ENCODE measurements at places on chromosomes 13 and 19. TPM values are rescaled to one million over a fixed set of nuclear protein-coding genes. Genes with fewer than 3 reads are reported as not detected.
A peak's percentile ranks its signal among the peaks of the same experiment; 100 is the strongest.

PRTN3 gene
- total RNA-seq = not detected

TJP3 gene
- 20.6 TPM for total RNA-seq

CYP4F3 gene
- total RNA-seq = not detected

DPF1 gene
- not detected for total RNA-seq

ATP8B3 gene
- 12.2 TPM for total RNA-seq

CCL25 gene
- total RNA-seq = not detected

PRR19 gene
- total RNA-seq = not detected

SYNGR4 gene
- total RNA-seq = not detected

PSG11 gene
- total RNA-seq = not detected

KLK11 gene
- total RNA-seq = not detected

DNA sequence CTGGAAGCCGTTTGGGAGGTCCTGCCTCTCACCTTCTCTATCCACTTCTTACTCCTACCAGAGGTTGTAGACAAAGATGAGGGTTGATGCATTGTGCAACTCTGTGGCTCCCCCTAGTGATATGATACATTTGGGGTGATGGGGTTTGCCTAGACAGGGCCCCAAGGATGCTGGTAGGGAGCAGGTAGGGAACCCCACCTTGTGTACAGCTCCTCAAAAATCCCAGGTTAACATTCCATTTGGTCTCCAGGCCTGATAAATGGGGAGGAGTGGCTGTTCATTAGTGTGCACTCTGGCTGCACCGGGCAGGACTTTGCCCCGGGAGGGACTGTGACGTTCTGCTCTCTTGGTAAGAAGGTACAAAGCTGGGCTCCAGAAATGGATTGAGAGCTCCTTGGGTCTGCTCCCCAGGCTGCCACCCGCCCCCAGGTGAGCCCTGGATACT, 19.2 kb downstream of the SIGLEC8 start:
- peak; percentile 26 for DNase-seq

GRCh38 chr19:32691952-32692726, 518 bp downstream of the NUDT19 start:
- peak; percentile 73 for DNase-seq

DNA sequence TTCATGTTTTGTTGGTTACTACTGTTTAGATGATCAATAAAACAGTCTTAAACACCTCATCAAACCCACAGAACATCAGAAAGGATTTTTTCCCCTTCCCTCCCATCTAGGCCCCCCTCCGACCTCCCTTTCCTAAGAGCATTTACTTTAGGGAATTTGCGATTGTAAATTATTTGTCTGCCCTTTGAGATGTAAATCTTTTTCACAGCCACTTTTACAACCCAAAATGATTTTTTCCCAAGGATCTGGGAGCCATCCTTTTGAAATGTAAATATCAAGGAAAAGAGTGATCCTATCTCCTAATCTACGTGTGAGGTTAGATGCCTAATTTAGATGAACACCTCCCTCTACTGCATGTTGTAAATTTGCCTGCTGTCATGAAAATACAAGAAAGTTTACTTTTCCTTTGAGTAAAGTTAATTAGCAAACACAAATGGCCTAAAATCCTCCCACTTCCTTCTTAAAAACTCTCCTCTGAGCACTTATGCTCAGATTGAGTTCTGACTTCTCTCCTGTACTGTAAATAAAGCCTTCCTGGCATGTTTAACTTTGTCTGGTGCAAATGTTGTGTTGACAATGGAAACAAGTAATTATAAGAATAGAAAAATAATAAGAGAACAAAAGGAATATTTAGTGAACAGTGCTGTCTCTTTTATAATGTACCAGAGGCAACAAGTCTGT, 1646.9 kb upstream of the SPRY2 start:
- no peak for DNase-seq

DNA sequence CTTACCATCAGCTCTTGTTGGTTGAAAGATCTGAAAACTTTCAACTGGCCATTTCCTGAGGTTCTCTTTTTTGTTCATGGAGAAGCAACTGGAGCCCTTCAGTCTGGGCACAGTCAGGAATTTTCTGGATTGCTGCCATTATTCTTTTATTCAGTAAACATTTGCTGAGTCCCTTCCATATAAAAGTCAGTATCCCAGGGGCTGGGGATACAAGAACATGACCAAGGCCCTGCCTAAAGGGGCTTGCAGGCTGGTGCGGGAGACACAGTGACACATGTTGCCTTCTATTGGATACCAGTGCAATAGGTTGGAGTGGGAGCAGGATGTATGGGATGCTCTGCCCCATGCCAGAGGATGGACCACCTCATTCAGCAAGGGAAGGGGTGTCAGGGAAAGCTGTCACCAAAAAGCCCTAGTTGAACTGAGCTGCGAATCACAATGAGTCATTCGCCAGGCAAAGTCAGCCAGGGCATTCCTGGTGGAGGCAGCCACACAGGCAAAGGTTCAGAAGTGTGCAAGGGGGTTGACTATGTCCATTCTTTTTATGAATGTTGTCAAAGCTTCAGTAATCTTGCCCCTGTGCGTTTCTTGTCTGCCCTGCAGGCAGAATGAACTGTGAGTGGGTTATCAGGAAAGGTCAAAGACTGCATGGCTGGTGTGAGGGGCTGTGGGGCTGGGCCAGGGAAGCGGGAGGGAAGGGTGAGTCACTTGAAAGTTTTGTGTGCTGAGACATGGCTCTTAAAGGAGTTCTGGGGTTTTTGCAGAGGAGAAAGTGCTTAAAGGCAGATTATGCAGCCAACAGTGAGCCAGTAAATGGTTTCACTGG, 395.9 kb downstream of the KCNRG start:
- no peak for DNase-seq

DNA sequence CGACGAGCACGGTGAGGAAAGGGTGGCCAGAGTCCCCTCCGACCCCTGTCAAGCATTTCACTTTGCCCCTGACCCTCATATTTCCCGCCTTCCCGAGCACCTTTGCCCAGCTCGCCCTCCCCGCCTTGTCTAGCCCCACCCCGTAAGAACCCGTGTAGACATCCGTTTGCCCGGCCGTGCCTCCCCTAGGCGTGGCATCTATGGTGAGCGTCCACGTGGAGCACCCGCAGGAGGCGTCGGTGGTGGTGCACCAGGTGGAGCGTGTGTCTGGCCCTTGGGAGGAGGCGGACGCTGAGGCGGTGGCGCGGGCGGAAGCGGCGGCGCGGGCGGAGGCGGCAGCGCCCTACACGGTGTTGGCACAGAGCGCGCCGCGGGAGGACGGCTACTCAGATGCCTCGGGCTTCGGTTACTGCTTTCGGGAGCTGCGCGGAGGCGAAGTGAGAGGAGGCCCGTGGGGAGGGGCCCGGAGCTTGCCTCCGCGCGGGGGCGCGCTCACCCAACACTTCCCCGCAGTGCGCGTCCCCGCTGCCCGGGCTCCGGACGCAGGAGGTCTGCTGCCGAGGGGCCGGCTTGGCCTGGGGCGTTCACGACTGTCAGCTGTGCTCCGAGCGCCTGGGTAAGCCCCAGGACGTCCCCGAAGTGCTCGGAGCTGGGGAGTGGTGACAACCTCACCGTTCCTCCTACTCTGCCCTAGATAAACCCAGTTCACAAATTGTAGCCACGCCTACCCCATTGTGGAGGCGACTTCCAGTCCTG, 4.2 kb downstream of the LTBP4 start:
- peak; percentile 97 for DNase-seq

DNA sequence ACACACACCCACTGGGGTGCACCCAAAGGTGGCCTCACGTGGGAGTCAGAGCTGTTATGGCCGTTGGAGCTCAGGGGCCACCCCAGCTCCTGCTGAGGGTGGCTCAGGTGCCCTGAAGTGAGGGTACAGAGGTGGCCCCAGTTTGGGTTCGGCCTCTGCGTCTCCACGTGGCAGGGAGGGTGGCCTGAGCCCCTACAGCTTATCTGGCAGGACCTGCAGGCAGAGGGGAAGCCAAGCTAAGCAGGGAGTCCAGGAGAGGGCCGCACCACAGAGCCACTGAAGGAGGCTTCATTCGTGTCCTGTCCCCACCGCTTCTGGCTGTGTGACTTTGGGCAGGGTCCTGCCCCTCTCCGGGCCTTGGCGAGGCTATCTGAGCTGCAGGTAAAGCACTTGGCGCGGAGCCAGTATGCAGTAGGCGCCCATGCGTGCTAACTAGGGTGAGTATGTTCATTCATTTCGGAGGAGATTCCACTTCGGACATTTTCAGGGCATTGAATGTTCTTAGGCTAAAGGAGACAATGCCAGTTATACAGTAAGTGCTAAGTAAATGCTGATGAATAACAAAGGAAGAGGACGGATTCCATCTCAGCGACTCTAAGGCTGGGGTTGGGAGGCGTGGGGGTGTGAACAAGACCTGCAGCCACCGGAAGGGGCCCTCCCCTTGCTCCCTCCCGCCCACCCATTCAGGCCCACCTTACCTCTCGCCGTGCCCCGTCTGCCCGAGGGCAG, 4.9 kb downstream of the REX1BD start:
- no peak for DNase-seq

DNA sequence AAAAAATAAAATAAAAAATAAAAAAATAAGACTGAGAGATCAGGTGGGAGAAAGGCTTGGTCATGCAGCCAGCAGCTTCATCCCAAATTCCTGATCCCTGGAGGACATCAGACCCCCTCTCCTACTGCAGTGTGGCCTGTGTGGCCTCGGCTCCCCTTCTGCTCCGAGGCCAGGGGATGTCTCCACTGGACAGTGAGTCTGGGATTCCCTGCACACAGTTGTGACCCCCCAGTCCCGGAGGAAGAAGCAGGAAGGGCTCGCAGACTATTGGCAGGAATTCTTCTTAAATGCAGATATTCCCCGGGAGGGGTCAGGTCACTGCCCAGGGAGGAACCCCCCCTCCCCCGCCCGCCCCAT, 41.9 kb downstream of the ZNF627 start:
- DNase-seq = no peak

DNA sequence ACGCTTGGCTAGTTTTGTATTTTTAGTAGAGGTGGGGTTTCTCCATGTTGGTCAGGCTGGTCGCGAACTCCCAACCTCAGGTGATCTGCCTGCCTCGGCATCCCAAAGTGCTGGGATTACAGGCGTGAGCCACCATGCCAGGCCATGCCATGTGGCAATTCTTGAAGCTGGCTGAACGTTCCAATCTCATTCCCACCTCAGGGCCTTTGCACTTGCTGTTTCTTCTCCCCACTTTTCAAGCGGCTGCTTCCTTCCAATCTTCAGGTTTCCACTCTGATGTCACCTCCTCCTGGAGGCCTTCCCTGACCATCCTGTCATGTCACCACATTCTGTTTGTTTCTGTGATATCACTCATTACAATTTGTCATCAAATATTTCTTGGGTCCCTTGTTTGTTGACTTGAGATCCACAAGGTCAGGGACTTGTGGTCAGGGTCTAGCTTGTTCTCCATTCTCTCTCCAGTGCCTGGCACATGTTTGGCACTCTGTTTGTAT, 4.2 kb downstream of the EPOR start:
- DNase-seq = no peak

DNA sequence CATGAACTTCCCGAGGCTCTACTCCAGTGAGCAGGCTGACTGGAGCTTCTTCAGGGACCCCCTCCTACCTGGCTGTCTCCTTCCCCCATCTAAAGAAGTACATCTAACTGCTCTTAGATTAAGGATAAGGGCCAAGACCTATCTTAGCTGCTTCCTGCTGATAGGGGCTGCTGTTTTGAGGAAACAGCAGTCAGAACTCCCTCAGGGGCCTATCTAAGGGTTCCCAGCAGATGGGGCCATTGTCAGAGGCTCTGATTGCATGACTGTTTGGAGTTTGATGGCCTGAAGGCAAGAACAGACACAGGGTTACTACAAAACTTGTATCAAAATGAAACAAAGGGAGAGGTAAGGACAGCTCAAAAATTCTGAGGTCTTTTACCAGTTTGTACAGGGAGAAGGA, 2636.9 kb upstream of the PCDH20 start:
- DNase-seq = no peak

GRCh38 chr19:5132206-5132560, 163.3 kb downstream of the KDM4B start:
- DNase-seq = no peak

DNA sequence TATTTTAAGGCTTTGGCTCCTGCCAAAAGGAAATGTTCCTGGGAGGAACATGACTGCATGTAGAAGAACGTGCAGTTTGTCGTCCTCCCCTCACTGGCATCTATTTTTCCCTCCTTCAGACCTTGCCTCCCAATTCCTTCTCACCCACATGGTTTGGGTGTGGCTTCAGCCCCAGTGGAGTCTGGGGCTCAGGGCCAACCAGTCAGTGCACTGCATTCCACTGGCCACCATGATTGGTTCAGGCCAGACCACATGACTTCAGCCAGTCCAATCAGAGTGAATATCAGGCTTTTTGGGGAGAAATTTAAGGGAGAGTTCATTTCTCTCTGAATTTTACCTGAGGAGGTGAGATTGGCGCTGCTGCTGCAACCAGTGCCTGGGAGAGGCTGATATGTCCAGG, 171.6 kb downstream of the ZIC5 start:
- DNase-seq = no peak

DNA sequence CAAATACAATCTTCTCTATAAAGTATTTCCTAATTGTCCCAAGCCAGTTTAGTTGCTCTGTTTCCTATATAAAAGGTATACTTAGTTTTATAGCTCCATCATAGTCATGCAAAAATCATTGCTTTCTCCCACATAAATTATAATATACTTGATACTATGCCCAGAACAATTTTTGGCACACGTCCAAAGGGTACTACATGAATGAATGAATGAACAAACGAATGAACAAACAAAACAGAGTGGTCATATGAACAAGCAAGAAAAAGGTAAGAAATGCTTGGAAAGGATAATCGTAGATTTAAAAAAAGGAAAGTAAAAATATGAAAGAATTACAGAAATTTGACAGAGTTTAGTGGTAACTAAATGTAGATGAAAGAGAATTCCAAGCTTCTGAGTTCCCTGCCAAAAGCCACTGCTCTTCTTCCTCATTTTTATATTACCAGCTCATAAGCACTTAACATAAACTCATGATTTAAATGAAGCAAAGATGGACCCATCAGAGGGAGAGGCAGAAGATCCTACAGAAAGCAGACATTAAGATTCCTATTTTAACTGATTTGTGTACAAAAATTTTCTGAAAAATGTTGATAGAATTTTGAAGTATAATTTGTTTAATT, 123.2 kb downstream of the ENOX1 start:
- no peak for DNase-seq

- no peak for DNase-seq
These were observed 154.9 kb downstream of the STK24 start for GRCh38 chr13:98422046-98422445.

- peak; percentile 24 for DNase-seq
These were observed 123.1 kb downstream of the CDK8 start for GRCh38 chr13:26377038-26377437.

GRCh38 chr13:110916301-110917142, 1.7 kb upstream of the ANKRD10 start:
- DNase-seq = no peak

GRCh38 chr13:67736646-67737420, 506.7 kb upstream of the PCDH9 start:
- DNase-seq = no peak

DNA sequence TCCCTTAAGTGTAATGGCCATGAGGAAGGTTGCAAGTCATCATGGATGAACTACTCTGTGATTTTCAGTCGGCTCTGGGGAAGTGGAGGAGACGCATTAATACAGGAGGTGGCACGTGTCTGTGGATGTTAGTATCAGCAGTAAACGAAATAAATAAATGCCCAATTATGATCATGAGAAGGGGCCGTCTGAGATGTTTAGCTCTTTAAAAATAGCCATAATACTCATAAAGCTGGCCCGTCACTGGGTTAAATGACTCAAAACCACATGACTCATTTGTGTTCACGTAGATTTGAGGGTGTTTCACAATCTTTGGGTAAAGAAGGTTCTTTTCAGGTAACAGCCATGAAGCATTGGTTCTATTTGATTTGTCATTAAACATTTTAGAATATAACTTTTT, 620.6 kb downstream of the GPC6 start:
- DNase-seq = no peak
